ENCODE measurements at places on chromosomes 7 and 10.
A peak's percentile ranks its signal among the peaks of the same experiment; 100 is the strongest.

DNA sequence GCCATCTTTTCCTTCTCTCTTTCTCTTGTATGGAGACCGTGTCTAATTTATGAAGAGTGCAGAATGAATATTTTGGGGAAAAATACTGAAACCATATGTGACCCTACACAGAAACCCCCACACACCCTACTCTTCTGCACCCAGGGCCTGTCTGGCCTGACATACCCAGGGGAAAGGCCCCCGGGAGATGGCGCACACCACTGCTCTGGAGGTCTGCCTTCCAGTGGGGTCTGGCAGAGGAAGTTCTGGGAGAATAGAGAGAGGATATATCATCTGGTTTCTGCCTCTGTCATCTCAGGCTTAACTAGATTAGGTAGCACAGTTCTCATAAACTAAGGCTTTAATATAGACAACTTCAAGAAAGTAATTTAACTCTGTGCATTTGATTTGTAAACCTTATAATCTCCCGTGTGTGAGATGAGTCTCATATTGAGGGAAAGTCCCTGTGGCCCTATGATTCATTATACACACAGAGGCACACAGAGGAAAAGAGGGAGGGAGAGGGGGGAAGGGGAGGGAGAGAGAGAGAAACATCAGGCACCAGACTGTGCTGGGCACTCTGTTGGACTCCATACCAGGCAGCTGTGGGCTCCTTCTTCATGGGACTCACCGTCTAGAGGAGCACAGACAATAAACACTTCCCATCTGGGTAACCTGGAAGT, 123.3 kb downstream of the AOAH start:
- no peak for DNase-seq

GRCh38 chr7:72334066-72334465, 78.1 kb downstream of the CALN1 start:
- no peak for DNase-seq

GRCh38 chr10:70593513-70593890, 9.0 kb downstream of the PRF1 start:
- DNase-seq = no peak

GRCh38 chr10:14047431-14047830, 283.3 kb downstream of the FRMD4A start:
- DNase-seq = no peak

- DNase-seq = no peak
Observed at GRCh38 chr10:131099028-131099726, 212.3 kb downstream of the TCERG1L start.

DNA sequence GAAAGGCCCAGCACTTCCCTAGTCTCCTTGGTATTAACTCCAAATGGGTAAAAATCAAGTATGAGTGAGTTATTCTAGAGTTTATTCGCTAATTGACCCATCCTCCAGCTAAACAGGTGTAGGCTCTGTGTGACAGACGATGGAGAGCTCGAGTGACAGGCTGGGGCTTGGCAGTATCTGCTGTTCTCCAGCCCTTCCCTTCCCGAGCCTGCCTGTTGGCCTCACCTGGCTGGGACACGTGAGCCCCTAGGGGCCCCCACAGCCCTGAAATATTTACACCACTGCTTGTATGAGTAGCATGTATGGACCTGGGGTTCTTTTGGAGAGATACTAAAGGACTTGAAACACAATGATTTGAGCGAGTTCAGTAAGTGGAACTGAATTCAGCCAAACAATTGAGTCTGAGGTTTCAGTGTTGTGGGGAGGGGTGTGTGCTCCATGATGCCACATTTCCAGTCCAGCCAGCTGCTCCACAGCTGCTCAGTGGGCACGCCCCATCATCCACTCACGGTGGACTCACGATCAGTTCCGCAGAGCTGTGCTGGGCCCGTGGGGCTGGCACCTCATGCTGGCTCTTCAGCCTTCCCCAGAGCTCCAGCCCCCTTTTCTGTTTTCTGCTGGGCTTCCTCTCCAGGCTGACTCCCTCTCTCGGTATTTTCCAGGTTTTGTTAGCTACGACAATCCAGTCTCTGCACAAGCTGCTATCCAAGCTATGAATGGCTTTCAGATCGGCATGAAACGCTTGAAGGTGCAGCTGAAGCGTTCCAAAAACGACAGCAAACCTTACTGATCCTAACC, 283.0 kb downstream of the USP6NL start:
- DNase-seq = peak; percentile 24

DNA sequence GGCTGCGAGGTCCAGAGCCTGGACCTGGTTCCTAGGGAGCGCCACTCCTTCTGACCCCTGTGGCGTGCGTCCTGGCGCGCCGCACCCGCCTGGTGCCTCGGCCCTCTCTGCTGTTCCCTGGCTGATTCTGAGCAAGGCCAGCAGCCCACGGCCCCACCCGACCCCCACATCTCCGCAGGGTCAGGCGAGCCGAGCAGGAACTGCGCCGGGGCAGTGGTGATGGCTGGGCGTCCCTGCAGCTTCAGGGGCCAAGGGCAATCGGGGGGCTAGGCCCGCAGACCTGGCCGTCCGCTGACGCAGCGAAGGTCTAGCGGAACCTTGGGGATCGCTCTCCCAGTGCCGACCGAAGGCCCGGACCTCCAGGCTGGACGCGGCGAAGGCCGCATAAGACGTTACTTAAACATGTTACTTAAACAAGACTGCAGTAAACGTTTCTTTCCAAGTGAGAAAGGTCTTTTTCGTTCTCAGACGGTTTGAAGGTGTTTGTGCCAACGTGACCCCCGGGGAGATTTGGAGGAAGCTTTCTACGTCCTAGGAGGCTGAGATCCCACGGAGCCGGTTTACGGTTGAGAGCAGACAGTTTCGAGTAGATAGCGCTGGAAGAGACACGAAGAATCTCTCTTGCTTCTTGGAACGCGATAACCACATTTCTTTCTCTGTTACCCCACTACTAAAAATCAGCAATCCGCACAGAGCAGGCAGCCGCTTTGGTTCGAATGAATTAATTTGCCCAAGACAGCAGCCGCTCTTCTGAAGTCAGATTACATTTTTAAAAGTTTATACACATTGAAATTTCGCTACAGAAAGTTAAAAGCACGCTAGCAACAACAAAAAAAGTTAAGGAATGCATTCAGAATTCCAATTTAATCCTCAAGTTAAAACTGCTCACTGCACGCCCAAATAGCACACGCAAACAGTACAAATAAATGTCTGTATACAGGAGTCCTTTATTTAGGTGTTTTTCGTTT, 4.9 kb upstream of the NKX2-3 start:
- no peak for DNase-seq

- DNase-seq = no peak
Observed at GRCh38 chr10:90847436-90847835, 10.4 kb downstream of the HTR7 start.

DNA sequence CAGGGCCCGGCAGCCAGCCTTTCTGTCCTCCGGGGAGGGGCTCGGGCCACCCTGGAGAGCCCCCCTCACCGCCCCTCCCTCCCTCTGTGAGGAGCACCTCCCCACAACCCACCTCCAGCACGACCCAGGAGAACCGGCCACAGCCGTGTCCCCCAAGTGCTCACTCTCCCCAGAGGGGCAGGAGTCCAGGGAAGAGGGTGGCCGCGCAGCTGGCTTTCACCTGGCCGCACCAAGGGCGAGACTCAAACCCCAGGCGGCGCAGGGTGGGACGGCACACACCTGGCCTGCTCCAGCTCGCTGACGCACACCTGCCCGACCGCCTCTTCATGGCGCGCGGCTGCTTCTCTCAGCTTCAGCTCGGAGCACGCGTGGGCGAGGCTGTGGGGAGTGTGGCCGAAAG, 73.4 kb downstream of the CFAP46 start:
- no peak for DNase-seq

GRCh38 chr10:31875608-31876007, 53.0 kb downstream of the ARHGAP12 start:
- no peak for DNase-seq
